Activated CD4-positive, alpha-beta T cell treated with anti-CD3 and anti-CD28 coated beads for 4 hours (primary cell): ENCODE measurements at places on chromosomes 13 and 19.

GRCh38 chr19:15436012-15436825 is 13.5 kb downstream of the WIZ start:
- no peak for DNase-seq

- DNase-seq = no peak
Observed at GRCh38 chr13:111267784-111268183, 52.7 kb upstream of the TEX29 start.

DNA sequence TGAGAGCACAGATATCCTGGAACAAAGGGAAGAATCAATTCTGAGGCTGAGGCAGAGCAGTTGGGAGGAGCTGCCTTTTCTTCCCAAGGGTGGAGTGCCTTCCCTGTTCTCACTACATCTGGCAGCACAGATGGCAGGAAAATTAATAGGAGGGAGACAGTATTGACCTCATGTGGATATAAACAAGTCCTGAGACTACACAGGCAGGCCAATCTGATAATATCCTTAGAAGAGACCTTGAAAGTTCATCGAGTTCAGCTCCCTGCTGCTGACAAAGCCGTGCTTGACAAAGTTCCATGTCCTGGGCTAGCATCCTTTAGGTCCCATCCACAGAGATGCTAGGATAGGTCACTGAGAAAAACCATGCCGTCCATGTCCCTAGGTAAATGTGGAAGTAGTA is 1451.5 kb downstream of the EFNB2 start:
- no peak for DNase-seq

DNA sequence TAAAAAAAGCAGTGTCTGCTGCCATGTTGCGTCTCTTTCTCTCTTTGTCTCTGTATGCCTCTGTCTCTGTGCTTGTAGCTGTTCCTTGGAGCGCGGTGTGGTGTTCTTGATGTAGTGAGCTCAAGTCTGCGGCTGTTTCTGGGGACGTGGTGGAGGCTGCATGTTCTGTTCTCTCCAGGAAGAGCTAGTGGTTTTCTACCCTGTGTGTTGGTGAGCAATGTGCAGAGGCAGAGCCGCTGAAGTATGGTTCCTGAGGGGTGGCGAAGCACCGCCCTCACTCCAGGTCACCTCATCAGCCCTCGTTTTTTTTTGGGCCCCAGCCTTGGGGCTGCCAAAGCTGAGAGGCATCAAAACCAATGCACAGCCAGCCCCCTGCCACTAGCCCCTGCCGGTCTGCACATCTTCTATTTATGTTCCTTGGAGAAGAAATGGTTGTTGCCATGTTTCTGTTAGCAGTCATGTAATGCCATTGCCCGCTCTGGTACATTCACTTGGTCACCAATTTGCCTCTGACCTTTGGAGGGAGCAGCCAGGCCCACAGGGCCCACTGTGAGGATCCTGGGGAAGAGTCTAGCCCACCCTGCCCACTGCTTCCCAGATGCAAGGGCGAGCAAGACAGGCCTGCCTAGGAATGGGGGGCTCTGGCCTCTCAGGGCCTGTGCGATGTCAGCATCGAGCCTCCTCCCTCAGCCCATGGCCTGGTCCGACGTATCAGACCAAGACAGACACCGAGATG is 7.2 kb downstream of the HNRNPL start:
- DNase-seq = peak; percentile 52

DNA sequence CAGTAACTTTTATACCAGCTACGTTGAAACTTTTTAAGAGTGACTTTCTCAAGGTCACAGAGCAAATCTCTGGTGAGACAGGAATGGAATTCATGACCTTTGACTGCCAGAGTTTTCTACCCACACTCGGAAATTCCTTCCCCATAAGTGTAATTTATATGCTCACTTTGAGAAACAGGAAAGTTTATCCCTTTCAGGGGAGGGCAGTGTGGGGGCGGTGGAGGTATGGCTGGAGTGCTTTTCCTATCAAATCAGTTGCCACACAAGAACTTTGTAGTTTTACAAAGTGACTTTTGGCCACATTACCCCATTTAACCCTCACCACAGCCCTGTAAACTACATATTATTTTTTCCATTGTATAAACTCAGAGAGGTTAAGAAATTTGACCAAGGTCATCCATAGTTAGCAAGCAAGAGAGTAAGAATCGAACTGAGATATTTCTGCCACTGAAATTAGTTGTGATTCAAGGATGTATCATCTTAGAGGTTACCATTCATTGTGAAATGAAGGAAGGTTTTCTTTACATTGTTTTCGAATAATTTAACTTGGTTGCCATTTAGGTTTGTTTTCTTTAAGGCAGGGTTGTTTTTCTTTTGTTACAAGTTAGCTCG is 5.9 kb downstream of the KLF12 start:
- DNase-seq = peak; percentile 17

- DNase-seq = peak; percentile 25
Observed at GRCh38 chr19:1945899-1946298, 4.9 kb downstream of the CSNK1G2 start.

DNA sequence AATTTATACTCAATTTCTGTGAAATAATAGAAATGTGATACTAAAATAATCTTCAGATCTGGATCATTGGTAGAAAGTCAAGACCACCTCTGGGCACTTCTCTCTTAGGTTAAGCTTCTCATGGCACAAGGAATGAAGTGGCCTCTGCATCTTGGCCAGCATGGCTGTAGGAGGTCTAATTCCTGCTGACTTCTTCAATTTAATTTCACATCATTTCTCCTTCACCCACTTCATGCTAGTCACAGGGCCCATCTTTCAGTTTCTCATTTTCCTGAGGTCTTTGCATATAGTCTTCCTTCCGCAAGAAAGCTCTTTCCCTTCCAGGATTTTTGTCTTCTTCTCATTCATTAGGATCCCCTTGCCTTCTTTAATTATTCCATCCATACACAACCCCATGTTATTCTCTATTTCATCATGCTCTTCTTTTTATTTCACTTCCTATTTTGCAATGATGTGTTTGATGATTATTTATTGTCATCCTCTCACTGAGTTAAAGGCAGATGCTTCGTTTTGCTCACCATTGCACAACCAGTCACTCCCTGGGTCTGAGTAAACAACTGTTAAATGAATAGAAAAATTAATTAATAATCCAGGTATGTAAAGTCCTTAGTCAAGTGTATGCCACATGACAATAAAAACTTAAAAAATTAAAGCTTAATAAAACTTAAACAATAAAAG is 397.4 kb downstream of the SPRY2 start:
- no peak for DNase-seq

- no peak for DNase-seq
Observed at GRCh38 chr13:79799059-79799867, 318.3 kb downstream of the NDFIP2 start.

DNA sequence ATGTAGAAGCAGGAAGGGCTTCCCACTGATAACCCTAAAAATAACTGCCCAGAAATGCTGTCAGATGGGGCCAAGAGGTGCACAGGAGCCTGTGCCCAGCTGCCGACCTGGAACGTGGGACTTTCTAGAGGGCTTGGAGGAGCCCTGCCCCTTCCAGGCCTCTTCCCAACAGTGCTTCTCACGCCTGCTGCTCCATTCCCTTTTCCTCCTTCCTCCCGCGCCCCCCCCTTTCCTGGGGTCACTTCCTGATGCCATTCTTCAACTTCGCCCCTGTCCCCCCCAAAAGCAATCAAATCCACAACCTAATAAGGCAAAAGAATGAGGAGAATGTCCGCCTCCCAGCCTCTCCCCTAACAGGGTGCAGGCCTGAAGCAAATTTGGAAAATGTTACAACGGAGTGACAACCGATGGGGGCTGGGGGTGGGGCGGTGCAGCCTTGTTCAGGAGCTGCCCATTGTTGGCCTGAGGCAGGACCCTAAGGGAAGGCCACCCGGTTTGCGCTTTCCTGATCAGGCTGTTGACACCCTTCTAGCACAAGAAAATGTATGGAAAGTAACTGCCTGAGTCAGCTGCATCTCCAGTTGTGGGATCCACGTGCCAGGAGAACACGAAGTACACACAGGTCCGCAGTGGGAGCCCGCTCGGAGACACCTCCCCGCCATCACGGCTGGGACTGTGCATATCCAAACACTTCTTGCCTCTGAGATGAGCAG is 18.7 kb downstream of the ACTN4 start:
- DNase-seq = no peak

DNA sequence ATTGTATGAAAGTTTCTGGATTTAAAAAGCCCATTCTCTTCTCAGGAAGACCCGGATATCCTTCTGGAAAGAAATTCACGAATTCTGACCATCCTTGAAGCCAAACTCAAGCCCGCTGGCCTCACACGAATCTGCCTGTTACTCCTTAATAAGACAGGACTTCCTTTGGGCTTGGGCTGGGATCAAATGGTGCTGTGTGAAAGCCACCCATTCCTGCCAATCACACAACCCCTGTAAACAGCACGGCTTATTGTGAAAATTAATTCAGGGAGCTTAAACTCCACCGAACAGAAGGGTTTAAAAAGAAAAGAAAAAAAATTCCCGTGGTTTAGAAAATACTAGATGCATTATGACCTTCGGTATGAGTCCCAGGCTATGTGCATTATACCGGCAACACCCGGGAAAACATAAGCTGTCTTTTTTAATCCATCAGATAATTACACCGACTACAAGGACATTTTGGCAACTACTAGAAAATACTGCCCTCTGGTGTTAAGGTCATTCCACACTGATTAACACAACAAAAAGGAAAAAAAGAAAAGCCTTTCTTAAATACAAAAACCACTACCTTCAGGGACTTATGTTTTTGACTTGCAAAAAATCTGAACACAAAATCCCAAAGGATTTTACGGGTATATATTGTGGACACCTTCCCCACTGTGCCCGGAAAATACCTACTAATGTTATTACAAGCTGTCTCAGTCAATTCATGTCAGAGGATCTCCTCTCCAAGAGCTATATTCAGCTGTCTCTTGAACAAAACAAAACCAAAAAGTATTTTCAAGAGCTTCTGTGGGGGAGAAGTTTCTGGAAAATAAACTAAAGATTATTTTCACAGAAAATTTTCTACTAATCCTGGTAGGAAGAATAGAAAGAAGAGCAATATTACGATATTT is 76.0 kb upstream of the LSM14A start:
- DNase-seq = no peak

- DNase-seq = no peak
Observed at GRCh38 chr19:47418692-47419029, 666 bp downstream of the MEIS3 start.

- peak; percentile 52 for DNase-seq
Observed at GRCh38 chr13:27359199-27359821, 65.1 kb upstream of the GTF3A start.

DNA sequence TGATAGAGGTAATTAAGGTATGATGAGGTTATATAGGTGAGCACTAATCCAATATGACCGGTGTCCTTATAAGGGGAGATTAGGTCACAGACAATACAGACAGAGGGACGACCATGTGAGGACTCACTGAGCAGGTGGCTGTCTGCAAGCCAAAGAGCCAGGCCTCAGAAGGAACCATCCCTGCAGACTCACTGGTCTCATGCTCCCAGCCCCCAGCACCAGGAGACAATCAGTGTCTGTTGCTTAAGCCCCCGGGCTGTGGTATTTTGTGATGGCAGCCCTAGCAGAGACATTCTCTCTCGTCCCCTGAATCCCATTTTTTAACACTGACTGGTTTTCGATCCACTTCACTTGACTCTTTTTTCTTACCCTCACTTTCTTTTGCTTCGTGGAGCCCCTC is 51.9 kb upstream of the PABPC3 start:
- DNase-seq = no peak

GRCh38 chr19:49344505-49345423 is 9.6 kb downstream of the CD37 start:
- no peak for DNase-seq

- no peak for DNase-seq
Observed at GRCh38 chr13:53513226-53513625, 484.6 kb downstream of the OLFM4 start.

DNA sequence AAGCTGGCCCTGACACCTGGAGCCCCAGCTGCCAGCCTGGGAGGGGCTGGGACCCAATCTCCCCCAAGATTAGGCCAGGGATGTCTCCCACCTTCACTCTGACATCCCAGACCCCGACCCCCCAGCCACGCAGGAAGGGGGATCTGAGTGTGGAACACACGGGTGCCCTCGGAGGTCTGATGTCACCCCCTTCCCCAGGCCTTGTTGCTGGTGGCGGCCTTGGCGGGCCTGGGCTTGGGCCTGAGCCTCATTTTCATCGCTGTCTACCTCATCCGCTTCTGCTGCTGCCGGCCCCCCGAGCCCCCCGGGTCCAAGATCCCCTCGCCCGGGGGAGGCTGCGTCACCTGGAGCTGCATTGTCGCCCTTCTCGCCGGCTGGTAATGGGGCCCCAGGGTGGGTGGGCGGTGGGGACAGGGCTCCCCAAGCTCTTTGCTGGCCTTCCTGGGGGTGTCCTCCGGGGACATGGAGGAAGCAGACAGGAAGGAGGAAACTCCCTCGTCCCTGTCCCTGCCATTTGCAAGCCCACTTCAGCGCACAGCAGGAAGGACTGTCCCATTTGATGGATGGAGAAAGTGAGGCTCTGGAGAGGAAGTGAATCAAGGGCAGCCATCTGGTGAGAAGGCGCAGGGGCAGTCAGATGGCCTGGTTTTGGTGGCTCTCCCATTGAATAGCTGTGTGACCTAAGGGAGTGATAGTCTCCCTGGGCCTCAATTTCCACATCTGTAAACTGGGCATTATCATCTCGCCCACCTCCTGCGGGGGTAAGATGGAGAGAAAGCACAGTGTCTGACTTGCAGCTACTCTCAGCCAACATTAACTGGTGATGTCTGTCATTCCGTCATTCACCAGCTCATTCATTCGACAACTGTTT is 3.9 kb downstream of the TTYH1 start:
- no peak for DNase-seq

- DNase-seq = no peak
Observed at GRCh38 chr13:99165753-99166587, 34.7 kb upstream of the UBAC2 start.

DNA sequence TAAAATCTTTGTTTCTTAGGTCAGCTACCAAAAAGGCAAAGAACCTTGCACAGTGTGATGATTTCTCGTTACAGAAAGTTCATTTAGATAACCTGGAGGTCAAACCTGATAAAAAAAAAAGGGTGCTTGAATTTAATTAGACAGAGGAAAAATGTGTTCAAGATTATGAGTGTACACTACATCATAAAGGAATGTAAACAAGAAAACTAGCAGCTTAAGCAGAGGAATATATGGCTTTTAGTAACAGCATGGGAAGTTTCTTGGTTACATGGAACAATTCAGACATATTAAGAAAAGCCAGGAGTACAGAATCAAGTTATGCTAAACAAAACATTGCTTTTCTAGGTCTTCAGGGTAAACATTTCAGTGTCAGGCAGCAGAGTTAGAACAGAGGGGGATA is 32.9 kb downstream of the ING1 start:
- DNase-seq = no peak
